ENCODE measurements at places on chromosomes 13 and 19.

- DNase-seq = no peak
Observed at GRCh38 chr13:23868521-23868920, 20.7 kb downstream of the MIPEP start.

DNA sequence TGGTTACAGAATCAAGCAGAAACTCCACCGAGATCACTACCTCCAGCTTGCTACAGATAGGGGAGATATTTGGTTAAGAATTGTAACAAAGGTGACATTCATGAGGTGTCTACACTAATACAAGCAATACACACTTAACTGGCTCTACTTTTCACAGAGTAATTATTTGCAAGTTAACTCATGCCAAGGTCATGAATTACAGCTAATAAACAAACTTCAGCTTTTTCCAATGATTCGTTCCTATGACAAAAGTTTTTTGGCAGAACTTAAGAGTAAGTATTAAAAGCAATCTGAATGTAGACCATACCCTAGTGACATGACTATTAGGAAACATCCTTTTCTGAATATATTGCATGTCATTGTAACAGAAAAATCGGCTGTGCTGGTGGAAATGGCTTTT is 72.1 kb downstream of the LHFPL6 start:
- no peak for DNase-seq

GRCh38 chr13:30900436-30900835 is 5.6 kb upstream of the MEDAG start:
- DNase-seq = no peak

GRCh38 chr19:2653710-2654707 is 48.5 kb downstream of the GNG7 start:
- no peak for DNase-seq

DNA sequence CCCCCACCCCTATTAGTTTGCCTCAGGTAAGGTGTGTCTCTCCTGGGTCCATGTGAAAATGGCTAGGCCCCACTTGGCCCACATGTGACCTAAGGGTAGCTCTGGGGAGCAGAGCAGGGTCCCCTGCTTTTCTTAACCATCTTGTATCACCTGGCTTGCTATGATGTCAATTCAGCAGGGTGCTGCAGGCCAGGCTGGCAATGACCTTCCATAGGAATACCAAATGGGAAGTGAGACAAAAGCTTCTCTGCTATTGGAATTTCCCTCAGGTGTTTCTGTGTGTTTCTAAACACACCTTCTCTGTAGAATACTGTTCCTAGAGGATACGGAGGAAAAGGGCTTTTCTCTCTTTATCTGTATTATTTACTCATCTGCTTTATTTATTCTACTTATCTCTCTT is 35.7 kb upstream of the DACH1 start:
- DNase-seq = no peak

All from natural killer cell (primary cell).